Midbrain (tissue), 1 donor: ENCODE measurements at places on chromosomes 3 and 15.

DNA sequence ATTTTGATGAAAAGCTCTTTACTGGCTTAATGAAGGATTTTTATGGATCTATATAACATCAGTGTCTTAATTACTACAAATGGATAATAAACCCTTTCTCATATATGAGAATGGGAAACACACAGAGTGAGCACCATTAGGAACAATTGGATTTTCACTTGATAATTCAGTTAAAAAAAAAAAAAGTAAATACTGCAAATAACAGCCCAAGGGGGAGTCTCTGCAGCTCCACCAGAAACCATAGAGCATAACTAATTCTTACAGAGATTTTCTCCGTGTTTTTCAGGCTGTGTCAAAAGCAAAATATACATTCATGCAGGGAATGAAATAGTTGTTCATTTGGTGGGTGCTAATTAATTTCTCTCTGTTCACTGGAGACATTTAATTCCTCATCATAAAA is 125.3 kb downstream of the EBLN2 start:
- no peak for DNase-seq

DNA sequence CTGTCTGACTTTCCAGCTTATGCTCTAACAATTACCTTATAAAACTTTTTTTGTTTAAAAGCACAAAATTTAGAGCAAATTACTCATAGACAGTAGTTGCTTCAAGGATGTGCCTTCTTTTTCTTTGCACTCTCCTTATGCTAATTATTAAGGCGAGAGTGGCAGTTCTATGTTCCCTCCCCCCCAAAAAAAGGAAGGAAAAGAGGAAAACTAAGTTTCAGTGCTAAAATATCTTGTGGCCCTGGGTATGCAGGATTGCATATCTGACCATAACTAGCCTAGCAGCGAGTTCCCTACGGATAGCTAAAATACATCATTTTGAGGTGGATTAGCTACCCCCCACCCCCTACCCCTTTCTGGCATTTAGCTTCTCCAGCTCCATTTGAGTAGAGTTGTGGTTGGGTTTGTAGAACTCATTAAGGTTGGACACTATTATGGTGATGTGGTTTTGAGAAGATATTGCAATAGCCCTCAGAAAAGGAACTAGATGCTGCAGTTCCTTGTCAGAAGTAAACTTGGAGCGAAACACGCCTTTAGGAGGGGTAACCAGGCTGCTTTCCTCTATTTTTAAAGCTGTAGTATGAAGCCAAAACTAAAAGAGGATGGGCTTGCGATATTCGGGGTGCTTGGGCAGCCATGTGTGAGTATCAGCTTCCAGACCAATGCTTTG is 174.6 kb downstream of the AKAP13 start:
- no peak for DNase-seq

DNA sequence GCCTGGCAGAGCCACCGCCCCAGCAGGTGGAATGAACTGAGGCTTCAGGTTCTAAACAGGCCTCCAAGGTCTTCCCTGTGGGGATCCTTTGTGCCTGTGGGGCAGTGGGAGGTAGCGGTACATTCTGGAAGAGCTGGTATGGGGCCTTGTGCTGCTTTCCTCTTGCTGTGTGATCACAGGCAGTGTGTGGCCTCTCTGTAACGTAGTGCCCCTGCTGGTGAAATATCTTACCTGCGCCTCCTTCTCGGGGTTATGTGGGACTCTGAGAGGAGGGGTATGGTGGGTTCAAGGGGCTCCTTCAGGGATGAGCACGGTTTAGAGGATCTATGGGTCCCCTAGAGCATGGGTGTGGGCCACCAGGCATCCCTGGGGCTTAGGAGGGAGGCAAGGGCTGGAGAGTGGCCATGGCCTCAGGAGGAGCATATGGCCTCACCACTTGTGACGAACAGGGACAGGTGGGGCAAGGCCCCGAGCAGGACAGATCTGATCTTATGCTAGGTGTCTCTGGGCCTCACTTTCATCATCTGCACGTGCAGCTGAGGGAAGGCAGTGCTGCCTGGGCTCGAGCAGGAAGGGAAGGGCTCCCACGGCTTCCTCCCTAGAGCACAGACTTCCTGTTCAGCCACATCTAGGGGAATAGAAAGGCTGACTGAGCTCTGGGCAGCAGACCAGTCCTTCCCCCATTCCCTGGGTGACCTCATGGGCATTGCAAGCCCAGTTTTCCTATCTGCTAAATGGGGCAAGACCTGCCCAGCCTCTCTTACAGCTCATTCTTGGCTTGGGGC is 1.9 kb upstream of the ALS2CL start:
- DNase-seq = peak; percentile 47

- DNase-seq = no peak
Observed at GRCh38 chr3:79027593-79027992, 740.2 kb downstream of the ROBO1 start.

- peak; percentile 27 for DNase-seq
Observed at GRCh38 chr3:8780279-8780678, 10.9 kb upstream of the OXTR start.

DNA sequence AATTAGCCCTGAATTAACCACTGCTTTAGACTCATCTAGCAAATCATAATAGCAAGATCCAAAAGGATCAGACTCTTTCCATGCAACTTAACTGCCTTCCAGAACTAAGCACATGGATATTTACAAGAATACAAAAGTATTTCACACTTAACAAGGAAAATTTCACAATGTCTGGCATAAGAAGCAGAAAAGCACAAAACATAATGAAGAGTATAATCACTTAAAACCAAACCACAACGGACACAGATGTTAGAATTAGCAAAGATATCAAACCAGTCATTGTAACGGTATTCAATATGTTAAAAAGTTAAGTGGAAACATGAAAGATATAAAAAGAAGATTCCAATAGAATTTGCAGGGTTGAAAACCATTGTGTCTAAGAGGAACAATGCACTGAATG is 51.5 kb upstream of the COL6A6 start:
- DNase-seq = no peak

DNA sequence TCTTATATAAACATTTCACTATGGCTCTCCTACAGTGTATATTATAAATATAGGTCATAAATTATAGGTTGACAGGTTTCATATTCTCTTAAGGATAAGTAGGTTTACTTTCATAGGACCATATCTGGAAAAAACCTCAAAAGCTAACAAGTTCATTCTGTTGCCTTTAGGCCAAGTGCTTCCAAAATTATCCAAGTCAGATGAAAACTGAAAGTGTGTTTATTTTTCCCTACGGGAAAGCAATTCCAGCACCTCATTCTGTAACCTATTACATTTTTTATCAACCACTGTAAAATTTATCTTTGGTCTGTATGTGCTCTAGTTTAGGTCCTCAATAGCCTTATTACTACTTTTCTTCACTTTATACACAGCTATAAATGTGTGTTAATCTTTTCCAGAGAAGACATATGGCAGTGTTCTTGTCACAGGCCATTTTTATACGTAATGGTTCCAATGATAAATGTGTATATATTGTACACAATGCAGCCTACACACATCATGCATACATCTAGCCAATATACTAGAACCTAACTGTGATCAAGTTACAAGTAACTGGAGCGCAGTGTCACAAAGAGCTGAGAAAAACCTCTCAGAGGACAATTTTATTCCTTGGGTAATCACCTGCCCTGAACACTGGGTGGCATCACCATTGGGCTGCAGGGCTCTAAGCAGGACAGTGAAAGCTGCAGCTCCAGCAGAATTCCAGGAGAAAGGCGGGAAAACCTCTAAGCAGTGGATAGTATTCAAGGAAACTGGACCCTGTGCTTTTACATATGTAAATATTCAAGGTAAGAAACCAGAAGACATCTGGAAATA is 251.3 kb downstream of the CTNNB1 start:
- DNase-seq = no peak

DNA sequence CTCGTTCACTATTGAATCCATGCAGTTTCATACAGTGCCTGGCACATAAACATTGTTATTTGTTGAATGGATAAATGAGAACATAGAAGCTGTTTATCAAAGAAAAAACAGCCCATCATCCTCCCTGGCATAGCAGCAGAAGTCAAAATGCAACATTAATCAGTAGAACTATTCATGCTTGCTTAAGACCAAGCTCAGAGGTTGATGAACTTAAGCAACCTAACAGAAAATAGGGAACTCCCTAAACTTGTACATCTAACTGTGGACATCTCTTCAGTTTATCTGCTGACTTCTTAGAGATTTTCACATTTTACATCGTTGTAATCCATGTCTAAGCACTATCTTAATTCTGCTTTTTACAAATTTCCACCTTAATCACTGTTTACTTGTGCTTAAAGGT is 29.2 kb downstream of the SENP8 start:
- DNase-seq = no peak

DNA sequence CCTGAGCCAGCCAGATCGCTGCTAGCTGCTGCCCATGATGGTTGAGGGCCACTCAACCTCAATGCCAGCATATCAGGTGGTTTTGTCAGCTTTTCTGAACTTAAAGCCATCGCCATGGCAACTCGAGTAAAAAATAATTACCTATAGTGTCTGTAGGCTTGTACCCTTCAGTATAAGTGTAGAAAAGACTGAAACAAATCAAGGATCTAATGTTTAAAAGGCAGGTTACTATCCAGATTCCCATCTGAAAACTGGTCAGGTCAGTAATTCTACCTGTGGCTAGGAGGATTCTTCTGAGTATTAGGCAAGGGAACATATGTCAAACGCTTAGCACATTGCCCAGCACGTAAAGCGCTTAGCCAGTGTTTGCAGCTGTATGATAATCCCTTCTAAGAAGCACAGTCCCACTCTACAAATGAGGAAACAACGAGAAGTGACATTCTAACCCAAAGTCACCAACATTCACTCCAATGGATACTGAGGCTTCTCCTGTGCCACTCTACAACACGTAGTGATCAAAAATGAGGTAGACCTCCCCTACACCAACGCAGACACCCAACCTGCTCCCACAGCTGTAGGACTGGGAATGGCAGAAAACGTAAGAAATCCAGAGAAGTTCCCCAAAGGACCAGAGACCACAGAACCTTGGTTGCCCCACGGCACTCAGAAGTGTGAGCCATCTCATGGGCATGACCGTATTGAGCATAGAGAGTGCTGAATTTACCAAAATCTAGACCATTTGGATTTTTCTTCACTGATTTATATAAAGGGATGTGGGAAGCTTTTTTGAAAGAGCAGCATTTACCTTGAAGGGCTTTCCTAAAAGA is 55.3 kb downstream of the SLTM start:
- no peak for DNase-seq

GRCh38 chr3:180102134-180102533 is 65.4 kb upstream of the PEX5L start:
- no peak for DNase-seq

- no peak for DNase-seq
Observed at GRCh38 chr15:67409175-67409574, 111.8 kb upstream of the C15orf61 start.

- no peak for DNase-seq
Observed at GRCh38 chr3:32086464-32086863, 20.0 kb upstream of the GPD1L start.

DNA sequence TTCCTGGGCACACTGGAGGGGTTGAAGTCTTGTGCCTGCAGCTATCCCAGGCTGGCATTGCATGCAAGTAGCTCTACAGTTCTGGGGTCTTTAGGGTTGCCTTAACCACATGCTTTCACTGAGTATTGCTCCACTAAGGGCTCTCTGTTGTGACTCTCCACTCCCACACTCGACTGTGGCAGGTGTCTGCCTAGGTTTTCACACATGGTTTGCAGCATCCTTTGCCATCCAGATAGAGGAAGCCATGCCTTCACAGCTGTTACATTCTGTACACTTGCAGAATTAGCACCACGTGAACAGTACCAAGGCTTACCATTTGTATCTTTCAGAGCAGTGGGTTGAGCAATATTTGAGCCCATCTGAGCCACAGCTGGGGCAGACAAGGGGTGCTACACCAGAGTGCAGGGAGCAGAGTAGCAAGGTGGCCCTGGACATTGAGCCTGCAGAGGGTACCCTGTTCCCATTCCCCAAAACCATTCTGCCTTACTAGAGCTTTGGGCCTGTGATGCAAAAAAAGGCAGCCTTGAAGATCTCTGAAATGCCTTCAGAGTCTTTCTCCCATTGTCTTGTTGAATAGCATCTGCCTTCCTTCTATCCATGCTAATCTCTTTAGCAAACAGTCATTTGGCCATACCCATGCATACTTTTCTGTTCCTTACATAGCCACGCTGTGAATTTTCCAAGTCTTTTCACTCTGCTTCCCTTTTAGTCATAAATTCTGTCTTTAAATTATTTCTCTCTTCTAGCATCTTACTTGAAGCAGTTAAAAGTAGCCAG is 95.2 kb upstream of the PLCL2 start:
- DNase-seq = no peak

GRCh38 chr3:153338487-153338886 is 176.5 kb downstream of the RAP2B start:
- no peak for DNase-seq

GRCh38 chr3:73536336-73536895 is 88.3 kb downstream of the PDZRN3 start:
- no peak for DNase-seq

DNA sequence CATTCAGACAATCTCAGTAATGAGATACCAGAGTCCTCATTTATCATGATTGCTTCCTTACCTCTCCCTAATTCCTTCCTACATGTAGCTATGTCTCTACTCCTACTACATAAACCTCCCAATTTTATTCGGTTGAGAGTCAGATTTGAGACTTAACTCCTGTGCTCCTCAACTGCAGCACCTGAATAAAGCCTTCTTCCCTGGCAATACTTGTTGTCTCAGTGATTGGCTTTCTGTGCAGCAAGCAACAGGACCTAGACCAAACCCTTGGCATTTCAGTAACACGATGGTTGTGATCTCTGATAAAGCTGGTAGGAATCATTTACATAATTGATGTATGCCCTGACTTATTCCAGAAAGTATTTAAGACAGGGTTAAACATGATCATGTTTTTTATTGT is 106.7 kb upstream of the NANOGP8 start:
- no peak for DNase-seq

GRCh38 chr15:92393071-92393979 is at the start of gene ST8SIA2:
ST8SIA2 (plus strand) TSS chr15:92393881; CDS start chr15:92394065, 184 bp downstream.
- no peak for DNase-seq

GRCh38 chr3:113051787-113052186 is 61.0 kb downstream of the GTPBP8 start:
- peak; percentile 26 for DNase-seq

GRCh38 chr3:47568901-47569300 is 9.8 kb downstream of the CSPG5 start:
- DNase-seq = no peak

DNA sequence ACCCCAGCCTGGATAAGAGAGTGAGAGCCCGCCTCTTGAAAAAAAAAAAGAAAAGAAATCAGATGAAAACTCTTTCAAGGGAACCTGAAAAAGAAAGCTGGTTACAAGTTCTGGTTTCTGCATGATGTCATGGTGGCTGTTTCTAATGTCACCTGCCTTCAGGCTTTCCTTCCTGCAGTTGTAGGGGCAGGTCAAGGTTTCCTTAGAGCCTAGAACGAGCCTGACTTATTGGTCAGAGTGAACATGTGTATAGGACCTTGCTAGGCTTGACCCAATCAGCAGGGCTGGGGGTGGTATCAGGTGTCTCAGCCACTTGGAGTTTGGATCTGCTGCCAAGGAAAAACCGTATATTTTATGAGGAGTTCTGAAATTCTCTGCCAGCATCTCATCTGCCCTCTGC is 3.8 kb downstream of the IVD start:
- DNase-seq = no peak

DNA sequence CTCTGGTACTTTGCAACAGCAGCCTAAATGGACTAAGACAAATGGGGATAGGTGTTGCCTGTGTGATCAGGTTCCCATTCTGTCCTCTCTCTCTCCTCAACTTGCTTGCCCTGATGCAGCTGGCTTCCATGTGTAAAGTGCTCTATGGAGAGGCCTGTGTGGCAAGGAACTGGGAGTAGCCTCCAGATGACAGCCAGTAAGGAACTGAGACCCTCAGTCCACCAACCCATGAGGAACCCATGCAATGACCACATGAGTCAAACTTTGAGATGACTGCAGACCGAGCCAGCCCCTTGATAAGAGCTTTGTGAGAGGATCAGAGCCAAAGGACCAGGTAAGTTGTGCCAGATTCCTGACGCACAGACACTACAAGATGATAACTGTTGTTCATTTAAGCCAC is 74.6 kb upstream of the ADPGK start:
- DNase-seq = no peak
